Stimulated activated CD4-positive, alpha-beta T cell treated with anti-CD3 and anti-CD28 coated beads, Interleukin-12 subunit alpha, Interleukin-12 subunit beta, amount 100 ng/mL, for 24 hours (primary cell): ENCODE measurements at places on chromosomes 16 and 17.

DNA sequence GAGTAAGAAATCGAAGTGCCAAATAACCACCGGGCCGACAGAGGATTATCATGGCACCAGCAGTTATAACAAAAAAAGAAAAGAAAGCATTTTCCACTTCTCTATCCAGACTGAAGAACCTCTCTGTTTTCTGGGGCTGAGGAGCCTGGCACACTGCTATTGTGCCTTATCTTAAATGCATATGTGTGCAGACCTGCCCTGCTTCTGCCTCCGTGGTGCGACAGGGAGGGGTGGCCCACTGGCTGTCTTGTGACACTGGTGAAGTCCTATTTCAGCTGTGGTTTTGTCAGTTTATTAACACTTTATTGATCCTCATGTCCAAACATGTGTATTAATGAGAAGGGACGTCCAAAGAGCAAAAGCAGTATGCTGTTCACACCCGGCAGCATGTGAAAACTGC is 55.4 kb downstream of the CDK5R1 start:
- DNase-seq: no peak

DNA sequence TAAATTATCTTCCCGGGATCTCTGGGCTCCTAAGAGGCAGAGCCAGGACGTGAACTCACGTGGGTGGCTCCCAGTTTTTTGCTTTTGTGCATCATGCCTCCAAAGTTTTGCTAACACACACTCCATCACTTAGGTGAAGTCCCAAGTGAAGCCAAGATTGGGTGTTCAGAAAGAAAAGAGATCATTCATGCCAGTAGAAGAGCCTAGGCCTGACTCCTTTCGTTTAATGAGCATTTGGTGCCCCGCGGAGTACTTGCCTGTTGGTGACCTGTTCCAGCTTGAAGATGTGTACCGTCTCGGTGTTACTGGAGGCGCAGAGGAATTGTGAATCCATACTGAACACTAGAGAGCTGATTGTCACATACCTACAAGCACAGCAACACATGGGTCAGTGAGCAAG is 24.1 kb downstream of the WIPI1 start:
- no peak for DNase-seq

- no peak for DNase-seq
Observed at GRCh38 chr17:34225046-34225445, 30.0 kb upstream of the CCL2 start.

- DNase-seq: no peak
Observed at GRCh38 chr16:568401-569258, 1.1 kb upstream of the PIGQ start.

DNA sequence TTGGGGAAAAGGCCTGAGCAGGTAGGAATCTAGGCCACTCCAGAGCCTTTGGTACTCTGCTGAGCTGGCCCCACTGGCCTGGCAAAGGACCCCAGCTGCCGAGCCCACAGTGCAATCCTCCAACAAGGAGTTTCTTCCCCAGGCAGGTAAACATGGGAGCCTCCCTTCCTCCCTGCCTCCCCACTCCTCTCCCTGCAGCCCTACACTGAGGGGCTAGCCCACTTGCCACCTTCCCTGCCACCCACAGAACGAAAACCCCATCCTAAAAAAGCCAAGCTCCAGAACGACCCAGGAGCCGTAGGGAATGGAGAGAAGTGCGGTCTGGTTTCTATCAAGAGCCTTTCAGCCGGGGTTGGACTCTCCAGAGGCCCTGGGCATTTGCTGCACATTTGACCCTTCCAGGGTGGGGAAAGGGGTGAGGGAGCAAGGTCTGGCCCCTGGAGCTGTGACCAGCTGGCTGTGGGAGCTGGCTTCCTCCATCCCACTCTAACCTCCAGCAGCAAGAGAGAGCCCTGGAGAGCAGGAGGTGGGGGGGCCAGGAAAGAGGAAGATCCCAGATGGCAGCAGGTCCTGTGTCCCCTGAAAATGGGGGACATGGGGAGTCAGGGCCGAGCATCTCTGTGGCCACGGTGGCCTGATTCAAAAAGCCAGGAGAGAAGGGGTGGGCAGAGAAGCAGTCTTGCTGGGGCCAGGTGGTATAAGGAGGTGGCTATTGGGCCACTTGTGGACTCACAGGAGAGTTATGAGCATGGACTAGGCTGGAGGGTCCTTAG is 1.3 kb downstream of the HID1 start:
- DNase-seq: no peak

DNA sequence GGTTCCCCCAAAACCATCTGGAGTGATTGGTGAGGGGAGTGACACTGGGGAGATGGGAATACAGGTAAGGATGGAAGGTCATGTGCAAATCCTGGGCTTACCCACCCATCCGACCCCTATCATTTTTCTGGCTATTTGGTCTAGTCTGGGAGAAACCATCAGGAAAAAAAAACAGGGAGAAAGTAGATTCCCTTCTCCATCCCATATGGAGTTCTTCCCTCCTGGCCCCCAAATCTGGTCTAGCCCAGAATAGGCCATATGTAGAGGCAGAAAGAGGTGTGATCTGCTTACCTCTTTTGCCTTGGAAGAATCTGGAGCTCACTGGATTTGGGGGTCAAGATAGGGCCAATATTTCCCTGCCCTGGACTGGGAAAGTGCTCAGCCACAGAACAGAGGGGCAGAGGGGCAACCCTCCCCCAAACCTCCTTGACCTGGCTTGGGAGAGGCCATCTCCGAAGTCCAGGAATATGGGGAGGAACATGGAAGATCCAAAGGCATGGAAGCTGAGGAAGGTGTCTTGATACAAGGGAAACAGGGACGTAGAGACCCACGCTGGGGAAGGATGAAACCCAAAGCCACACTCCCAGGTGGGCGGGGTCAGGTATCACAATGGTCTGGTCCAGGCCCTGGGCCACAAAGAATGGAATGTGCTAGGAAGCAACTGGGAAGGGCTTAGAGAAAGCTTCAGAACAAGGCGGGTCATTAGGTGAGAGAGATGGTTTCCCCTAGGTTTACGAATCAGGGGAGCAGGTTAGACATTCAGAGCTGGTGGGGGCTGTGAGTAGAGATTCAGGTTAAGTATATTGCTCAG is 16.2 kb downstream of the CHRNB1 start:
- no peak for DNase-seq

DNA sequence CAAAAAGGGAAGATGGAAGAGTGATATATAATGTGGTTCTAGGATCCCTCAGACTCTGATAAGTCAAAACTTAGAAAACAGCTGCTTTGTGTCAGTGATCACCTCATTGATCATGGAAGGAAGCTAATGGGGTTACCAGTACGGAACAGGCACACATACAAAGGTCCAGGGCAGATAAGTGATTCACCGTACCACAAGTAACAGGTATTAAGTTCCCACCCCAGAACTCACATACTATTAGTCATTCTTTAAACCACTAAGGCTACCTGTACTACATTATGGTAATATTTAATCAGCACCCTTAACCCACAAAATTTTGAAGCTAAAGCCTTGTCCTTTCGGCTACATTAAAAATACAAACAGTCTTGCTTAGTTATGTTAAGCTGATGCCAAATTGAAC is 17.4 kb downstream of the RNF43 start:
- no peak for DNase-seq

- DNase-seq: no peak
Observed at GRCh38 chr17:285751-286422, 66.7 kb downstream of the RPH3AL start.

DNA sequence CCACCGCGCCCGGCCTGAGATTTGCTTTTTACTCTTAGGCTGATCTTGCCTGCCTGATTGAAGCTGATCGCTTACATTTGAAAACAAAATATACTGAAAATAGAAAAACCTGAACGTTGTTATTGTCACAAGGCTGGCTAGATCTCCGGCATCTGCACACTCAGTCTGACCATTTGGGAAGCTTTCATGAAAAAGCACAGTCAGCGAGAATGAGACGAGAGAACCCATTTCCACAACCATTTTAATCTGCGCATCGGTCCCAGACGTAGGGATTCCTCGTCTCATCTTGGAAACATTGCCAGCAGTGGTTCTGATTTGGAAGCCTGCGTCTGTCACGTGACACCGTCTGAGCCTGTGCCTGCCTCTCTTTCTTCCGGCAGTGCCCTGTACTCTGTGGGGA is 20.9 kb downstream of the SPG7 start:
- DNase-seq: no peak

DNA sequence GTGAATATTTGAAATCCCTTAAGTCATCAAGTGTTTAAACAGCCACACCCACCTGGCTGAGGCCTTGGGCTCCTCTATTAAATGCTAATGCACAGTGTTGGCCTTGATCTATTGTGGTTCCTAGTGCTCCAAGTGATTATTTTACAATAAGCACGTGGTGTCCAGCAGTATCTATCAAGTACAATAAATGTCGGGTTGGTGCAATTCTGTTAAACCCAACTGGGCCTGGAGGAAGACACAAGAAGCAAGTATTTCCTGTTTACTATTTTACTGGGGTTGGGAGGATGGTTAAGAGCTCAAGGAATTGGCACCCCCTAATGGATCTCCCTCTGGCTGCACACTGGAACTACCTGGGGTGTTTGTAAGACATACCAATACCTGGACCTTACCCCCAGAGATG is 72.1 kb upstream of the HNF1B start:
- no peak for DNase-seq

GRCh38 chr16:49061137-49061714 is 220.4 kb downstream of the CBLN1 start:
- no peak for DNase-seq

DNA sequence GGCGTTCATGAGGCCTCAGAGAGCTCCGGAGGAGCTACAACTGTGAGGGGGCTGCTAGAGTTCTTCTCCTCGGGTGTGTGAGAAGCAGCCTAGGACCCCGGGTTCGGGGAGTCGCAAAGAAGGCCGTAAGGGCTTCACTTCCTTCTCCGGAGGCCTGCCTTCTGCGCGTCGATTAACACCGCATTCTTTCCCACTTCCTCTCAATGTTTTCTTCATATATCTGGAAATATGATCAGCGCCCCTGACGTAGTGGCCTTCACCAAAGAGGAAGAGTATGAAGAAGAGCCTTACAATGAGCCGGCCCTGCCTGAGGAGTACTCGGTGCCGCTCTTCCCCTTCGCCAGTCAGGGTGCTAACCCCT is 449 bp downstream of the SMCR8 start:
- DNase-seq: no peak

DNA sequence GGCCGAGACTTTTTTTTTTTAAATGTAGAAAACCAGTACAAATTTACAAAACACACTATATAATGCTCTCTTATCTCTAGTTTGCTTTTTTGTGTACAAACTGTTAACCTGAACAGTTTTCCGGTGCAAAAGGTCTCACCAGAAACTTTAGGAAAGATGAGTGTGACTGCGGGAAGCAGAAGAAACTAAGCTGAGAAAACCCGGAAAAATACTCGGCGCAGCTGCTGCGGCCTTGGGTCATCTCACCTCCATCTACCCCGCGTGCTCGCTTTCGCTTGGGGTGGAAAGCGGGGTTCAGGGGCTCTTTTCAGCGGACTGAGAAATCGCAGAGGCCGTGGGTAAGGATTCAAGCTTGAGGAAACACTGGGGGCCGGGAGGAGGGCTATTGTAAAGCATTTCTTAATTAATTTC is 1.8 kb downstream of the SALL1 start:
- no peak for DNase-seq

GRCh38 chr16:1601031-1601430 is 10.8 kb downstream of the IFT140 start:
- no peak for DNase-seq

- no peak for DNase-seq
Observed at GRCh38 chr16:90048347-90048722, 28.8 kb downstream of the PRDM7 start.

DNA sequence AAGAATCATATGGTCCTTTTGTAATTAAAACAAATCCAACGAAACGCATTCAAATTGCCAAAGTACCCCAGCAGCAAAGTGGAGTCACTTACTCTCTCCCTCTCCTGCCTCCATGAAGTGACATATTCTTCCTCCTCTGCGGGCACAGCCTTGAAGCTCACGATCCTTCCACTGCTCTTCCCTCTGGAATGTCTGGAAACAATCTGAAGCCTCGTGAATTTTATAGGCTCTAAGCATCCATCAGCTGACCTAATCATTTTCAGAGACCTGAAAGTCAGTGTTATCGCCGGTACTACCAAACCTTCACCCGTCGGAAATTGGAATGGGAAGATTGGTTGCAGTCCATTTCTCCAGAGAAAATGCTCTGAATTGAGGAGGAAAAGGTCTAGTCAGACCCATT is 134.5 kb upstream of the FOXF1 start:
- no peak for DNase-seq

GRCh38 chr17:40095351-40095943 is 4.9 kb downstream of the NR1D1 start:
- no peak for DNase-seq

GRCh38 chr17:1648173-1648962 is 1.3 kb downstream of the RILP start:
- DNase-seq: no peak

DNA sequence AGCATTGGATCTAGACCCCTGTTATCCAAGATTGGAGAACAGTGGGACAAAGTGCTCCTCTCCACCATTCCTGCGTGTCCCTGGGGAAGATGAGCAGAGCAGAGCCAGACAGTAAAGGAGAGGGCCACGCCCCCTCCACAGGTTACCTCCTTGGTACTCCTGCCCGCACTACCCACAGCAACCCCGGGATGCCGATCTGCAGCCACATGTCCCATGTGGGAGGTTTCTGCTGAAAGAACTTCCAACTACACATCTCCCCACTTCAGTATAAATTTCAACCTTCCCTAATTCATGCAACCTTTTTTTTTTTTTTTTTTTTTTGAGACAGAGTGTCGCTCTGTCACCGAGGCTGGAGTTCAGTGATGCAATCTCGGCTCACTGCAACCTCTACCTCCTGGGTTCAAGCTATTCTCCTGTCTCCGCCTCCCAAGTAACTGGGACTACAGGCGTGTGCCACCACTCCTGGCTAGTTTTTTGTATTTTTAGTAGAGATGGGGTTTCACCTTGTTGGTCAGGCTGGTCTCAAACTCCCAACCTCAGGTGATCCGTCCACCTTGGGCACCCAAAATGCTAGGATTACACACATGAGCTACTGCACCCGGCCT is 2.3 kb downstream of the RAB37 start:
- DNase-seq: no peak

DNA sequence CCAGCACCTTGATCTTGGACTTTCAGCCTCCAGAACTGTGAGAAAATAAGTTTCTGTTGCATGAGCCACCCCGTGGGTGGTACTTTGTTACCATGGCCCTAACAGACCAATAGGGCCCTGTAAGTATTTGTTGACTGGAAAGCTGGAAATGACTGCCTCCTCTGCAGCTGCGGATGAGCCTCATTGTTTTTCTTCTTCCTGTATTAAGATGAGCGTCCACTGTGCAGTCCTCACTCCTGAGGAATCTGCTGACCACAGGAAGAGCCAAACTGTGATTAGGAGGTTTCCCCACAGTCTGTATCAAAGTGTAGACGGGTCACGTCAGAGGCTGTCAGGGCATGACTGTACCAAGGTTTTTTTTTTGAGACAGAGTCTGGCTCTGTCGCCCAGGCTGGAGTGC is 12.2 kb upstream of the AKTIP start:
- DNase-seq: no peak

GRCh38 chr16:78437352-78437968 is 338.0 kb downstream of the WWOX start:
- no peak for DNase-seq

DNA sequence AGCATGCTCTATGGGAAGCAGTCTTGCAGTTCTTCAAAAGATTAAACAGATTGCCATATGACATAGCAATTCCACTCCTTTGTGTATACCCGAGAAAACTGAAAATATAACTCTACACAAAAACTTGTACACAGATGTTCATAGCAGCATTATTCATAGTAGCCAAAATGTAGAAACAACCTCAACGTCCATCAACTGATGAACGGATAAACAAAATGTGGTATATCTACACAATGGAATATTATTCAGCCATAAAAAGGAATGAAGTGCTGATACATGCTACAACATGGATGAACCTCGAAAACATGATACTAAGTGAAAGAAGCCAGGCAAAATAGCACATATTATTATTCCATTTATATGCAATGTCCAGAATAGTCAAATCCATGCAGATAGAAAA is 221.2 kb upstream of the PSMD7 start:
- no peak for DNase-seq
